ENCODE measurements at places on chromosomes 1 and 21. TPM values are rescaled to one million over a fixed set of nuclear protein-coding genes. Genes with fewer than 3 reads are reported as not detected.

OR6N1 gene
- 2.3 TPM for total RNA-seq

MAB21L3 gene
- 1.2 TPM for total RNA-seq

UBR4 gene
- total RNA-seq: 125 TPM

SH3BGR gene
- 4.1 TPM for total RNA-seq

HPCAL4 gene
- 0.41 TPM for total RNA-seq

UBE2J2 gene
- total RNA-seq: 49.9 TPM

TACSTD2 gene
- total RNA-seq: 69.9 TPM

Measured in lower lobe of right lung (tissue), 2 donors.